Activated naive CD8-positive, alpha-beta T cell treated with anti-CD3 and anti-CD28 coated beads, Interleukin-2, amount 50 U/mL, for 24 hours (primary cell): ENCODE measurements at places on chromosomes 6 and 20.

DNA sequence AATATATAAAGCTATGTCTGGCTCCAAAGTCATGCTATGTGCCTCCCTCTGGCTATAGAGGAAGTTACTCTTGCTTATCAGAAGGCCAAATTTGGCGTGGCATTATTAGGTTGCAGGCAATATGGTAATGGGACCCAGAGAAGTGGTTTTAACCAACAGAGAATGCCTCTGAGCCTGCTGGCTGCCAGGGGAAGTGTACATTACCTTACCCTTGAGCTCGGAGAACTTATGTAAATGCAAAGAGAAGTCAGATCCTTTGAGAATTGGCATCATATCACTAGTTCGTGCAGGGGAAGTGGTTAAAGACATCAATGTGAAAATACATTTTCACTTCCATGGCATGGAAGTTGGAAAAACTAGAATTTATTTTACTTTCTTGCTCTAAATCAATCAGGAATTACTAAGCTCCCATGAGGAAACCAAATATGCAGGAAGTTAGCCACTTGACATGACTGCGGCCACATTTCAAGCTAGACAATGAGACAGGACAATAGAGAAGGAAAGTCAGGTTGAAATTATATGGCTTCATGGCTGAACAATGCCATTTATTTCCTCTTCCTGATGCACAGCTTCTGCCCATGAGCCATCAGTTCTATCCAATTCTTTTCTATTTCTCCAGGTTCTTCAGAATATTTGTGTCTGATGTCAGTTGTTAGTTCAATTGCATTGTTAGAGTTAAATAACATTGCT, 134.0 kb upstream of the PHACTR1 start:
- DNase-seq, result no peak

- DNase-seq, result no peak
Measured at GRCh38 chr20:62032609-62033368, 32.9 kb downstream of the TAF4 start.

GRCh38 chr6:138527411-138528088, 28.3 kb upstream of the NHSL1 start:
- no peak for DNase-seq

DNA sequence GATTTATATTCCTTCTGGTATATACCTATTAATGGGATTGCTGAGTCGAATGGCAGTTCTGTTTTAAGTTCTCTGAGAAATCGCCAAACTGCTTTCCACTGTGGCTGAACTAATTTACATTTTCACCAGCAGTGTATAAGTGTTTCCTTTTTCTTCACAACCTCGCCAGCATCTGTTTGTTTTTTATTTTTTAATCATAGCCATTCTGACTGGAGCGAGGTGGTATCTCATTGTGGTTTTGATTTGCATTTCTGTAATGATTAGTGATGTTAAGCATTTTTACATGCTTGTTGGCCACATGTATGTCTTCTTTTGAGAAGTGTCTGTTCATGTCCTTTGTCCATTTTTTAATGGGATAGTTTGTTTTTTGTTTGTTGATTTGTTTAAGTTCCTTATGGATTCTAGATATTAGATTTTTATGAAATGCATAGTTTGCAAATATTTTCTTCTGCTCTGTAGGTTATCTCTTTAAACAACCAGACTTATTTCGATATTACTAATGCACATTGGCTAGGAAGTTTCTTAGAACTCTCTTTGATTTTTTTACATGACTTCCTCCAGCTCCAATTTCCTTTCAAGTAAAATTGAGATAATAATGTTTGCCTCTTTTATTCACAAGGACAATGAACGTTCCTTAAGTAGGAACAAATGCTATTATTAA, 12.2 kb upstream of the VNN1 start:
- DNase-seq, result no peak

DNA sequence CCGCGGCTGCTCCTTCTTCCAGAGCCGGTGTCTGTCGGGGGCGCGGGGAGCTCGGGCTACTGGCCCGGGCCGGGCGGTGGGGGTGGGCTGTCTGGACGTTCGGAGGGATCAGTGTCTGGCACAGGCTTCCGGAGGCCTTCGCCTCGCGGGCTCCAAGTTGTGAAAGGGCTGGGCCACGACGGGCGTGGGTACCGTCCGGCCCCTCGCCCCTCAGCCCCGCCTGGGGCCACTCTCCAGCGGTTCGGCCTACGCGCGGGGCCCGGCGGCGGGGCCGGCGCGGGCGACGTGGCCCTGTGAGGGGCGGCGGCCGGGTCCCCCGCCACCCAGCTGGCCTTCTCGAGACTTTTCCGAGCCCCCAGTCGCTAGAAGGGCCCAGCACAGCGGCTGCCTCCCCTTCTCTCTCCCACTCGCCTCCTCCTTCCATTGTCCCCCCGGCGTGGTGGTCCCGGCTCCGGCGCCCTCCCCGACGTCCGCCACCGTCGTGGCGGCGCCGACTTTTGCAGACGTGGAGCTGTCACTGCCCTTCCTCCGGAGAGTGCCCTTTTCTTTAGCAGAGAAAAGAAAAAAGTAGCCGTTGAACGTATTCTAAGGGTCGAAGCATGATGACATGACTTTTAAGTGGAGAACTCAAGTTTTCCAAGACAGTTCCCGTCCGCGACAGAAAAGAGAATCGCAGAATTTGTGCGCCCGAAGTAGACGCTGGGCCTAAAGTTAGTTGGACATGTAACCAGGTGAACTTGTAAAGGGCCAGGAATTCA, 571 bp downstream of the ITCH start:
- DNase-seq, result peak; percentile 44

DNA sequence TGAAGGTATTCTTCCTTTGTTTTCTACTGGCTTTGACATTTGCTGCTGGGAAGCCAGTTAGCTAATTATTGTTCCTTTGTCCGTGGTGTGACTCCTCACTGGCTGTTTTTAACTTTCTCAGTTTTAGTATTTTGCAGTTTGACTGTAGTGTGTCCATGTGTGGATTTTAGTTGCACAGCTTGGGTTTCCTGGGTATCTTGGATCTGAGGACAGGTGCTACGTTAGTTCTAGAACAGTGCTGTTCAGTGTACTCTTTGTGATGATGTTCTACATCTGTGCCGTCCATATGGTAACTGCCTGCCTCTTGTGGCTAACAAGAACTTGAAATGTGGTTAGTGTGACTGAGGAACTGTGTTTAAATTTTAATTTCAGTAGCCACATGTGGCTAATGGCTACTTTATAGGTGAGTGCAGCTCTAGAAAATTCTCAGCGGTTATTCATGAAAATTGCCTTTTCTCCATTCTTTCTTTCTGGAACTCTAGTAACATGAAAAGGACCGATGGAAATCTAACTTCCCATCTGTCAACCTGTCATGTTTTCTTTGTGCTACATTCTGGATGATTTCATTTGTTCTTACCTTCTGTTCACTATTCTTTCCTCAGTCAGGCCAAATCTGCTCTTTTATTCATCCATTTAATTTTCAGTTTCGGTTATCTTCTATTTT, 7.4 kb downstream of the SNX9 start:
- no peak for DNase-seq
